ENCODE measurements at places on chromosomes 7 and 10.

DNA sequence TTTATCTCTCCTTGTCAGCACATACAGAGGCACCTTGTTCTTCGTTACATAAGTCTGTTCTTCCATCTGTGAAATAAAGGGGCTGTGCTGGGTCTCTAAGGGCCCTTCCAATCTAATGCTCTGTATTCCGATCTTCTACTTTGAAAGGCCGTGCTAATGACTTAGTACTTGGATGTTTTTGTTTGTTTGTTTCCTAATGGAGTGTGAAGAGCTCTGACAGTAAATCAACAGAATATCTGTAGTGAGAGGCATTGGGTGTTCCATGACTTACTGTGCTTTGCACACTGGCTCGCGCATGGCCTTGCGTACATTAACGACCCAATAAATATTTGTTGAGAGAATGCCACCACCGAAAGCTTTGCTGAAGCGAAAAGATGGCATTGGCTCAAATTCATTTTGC lies 162.1 kb downstream of the CHN2 start:
- no peak for DNase-seq

- DNase-seq = no peak
Observed at GRCh38 chr7:30797176-30798040, 26.2 kb downstream of the MINDY4 start.

DNA sequence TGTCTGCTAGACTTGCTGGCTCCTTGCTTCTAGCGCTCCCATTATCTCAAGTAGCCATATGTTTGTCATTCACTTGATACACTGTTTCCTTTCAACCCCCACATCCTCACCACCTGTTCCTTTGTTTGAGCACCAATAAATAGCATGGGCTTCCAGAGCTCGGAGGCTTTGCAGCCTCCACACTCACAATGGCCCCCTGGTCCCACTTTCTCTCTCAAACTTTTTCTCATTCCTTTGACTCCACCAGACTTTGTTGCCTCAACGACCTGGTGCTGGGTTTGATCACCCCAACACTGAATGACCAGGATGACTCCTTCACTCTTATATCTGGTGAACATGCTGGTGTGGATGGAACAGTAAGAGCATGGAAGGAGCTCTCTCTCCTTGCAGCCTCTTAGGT lies 114.5 kb upstream of the TRIM24 start:
- no peak for DNase-seq

DNA sequence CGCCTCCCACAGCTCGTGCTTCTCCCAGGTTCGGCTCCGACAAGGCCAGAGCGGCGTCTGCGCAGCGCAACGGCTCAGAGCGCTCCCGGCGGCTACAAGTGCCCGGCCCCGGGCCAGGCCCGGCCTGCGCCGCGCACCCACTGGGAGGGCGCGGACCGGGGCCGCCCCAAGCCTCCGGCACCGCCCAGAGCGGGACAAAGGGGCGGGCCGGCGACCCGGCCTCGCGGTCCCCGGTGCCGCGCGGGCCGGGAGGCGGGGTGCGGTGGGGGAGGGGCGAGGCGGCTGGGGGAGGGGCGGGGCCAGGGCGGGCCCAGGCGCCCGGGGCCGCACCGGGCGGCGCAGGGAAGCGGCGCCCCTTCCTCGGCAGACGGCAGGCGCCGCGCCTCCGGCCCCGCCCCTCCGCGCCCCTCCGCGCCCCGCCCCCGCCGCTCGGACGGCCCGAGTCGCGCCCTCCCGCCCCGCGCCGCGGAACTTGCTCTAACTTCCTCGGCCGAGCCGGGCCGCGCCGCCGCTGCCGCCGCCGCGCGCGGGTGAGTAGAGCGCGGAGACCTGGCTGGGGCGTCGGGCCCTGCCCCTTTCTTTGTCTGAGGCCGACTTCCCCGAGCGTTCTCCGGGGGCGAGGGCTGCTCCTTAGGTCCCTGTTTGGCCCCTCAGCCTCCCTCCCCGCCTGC lies at the start of gene TSPAN14:
TSPAN14 (plus strand) TSS at position 469 of the 671 bp plus-strand sequence. CDS start 34,924 bp downstream, outside the sequence.
- DNase-seq = peak; percentile 74

GRCh38 chr7:117146511-117146910 lies 176.3 kb downstream of the WNT2 start:
- no peak for DNase-seq

DNA sequence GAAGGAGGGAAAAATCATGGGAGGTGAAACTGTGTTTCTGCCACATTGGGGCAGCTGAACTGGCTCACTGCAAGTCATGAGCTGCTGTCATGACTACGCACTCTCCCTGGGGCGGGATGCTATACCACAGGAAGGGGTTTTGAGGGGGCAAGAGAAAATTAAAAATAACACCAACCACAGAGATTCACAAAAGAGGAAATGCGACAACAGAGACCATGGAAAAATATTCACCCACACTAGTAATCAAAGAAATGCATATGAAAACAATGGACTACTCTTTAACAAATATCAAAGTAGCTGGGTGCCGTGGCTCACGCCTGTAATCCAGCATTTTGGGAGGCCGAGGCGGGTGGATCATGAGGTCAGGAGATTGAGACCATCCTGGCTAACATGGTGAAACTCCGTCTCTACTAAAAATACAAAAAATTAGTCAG lies 65.2 kb upstream of the TM9SF3 start:
- peak; percentile 10 for DNase-seq

DNA sequence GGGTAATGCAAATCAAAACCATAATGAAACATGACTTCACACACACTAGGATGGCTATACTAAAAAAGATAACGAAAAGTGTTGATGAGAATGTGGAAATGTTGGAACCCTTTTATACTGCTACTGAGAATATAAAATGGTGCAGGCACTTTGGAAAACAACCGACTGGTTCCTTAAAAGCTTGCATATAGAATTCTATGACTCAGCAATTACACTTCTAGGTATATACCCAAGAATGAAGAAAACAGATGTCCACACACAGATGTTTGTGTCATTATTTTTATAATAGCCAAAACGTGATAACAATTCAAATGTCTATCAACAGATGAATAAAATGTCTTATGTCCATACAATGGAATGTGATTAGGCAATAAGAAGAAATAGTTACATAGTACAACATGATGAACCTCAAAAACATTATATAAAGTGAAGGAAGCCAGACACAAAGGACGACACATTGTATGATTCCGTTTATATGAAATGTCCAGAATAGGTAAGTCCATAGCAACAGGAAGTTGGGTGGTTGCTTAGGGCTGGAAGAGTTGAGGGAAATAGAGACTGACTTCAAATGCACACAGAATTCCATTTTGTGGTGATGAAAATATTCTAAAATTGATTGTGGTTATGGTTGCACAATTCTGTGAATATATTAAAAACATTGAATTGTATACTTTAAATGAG lies 148.3 kb upstream of the PHYHIPL start:
- no peak for DNase-seq

- no peak for DNase-seq
Observed at GRCh38 chr10:61994405-61995219, 93.1 kb downstream of the ARID5B start.

DNA sequence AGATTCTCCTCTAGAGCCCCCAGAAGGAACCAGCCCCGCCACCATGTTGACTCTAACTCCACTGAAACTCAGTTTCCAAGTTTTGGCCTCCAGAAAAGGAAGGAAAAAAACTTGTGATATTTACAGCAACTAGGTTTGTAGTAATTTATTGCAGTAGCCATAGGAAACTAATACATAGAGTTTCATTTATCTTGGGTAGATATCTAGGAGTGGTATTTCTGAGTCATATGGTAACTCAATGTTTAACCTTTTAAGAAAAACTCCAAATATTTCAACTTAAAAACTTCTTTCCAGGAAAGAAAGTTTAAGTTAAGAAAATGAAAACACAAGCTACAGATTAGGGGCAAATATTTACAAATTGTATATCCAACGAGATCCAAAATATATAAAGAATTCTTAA lies 576.7 kb downstream of the KCNMA1 start:
- DNase-seq = no peak

DNA sequence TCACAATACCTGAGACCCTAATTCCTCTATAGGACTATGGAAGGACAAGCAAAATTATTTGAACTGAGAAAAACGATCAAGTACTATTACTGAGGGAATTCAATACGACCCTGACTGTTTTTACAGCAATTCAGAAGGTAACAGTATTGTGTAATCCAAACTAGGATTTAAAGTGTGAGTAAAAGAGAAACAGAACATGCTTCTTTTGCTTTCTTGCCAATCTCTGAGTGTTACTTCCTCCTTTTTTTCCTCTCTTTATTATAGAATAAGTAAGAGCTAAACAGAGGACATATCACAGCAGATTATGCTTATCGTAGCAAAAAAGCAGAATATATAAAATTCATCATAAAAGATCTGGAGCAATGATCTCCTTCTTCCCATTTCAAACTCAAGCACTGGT lies 292.1 kb downstream of the THSD7A start:
- DNase-seq = no peak

DNA sequence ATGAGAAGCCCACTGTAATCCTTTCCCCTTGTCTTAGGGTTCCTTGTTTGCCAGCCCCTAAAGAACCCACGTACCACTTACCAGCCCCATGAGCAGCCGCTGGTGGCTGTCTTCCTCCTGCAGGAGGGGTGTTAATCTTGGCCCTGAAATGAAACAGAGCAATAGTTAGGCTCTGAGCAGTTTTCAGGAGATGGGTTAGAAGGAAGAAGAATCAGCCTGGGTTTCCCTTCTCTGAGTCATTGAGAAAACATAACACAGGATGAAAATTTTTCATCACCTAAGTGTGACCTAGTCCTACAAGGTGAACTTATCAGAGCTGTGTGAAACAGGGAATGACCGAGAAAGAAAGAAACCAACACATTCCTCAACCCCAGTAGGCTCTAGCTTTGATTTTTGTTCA lies 90.0 kb downstream of the GSAP start:
- no peak for DNase-seq

DNA sequence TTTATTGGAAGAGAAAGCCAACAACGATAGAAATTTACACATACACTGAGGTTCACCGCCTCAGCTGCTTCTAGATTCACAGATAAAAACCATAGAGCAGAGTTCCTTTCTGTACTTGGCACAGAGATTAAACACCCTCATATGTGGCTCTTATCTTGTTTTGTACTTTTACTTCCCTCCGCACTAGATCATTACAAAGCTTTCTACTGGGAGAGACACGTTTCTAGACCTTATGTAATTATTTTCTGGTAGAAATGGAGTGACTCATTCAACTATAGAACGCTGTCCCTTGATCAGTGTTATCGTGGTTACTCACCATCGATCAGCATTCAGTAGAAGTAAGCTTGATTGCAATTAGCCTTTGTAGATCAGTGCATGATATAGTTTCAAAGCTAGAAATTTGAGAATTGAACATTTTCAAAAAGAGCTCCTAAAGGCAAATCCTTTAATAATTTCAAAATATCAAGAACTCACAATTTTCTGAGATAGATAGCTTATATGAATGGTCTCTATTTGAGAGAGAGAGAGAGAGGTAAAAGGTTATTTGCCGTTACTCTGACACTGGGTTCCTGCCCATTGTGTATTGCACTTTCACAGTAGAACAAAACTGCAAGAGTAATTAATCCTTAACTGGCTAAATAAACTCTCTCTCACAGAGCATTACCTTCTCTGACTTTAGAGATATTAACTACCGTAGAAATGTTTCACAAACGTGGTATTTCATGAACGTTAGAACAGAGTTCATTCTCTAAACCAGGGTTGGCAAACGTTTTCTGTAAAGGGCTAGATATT lies 26.1 kb upstream of the DNAJC1 start:
- no peak for DNase-seq

DNA sequence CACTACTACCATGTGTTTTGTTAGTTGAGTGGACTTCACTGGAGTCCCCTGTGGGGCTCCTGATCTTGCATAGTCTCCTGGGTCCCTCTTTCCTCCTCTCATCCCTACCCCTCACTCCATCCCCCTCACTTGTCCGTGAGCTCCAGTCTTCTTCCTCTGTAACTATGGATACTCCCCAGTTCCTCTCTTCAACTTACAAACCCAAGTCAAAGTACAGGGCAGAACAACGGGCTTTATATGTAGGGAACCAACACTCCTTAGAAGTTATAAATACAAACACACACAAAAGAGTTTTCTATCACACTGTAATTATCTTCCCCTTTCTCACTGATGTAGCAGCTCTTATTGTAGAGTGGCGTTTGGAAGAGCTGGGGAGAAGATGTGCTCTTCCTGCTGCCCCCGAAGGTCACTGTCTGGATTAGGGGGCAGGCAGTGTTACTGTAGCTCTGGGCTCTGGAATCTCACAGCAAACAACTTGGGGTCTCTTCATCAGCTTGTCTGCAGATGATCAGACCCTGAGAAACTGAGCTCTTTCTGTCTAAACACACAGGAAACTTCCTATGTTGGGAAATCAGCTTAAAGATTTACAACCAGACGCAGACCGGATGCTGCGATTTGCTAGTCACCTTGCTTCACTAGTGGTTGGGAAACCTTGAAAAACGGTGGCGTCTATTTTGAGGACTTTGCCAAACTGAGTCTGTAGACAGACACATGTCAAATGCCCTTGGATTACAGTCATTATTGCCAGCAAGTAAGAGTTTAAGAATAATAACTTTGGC lies 13.6 kb downstream of the SNX10 start:
- DNase-seq = no peak

- no peak for DNase-seq
Observed at GRCh38 chr7:109092268-109092667, 522.6 kb downstream of the DNAJB9 start.

GRCh38 chr7:22726907-22727713 lies at the start of gene IL6:
Gene IL6, plus strand, starts transcription at chr7:22727200. Its CDS starts 63 bp downstream, at chr7:22727263.
- no peak for DNase-seq

DNA sequence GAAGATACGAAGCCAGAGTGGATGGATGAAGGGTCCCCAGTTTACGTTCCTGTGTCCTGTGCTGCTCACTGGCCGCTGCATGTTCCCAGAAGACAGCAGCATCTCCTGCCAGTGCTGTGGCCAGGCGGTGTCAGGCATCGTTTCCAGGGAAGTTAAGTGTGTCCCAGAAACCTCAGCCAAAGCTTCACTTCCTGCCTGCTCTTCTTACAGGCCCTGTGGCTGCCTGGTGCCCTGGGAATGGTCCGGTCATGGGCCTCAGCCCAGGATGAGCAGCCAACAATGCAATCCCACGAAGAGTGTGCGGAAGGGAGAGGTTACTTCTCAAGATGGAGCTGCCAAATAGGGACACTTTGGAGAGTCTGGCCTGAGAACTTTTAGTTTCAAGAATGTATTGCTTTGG lies 99.7 kb upstream of the TARP start:
- DNase-seq = no peak

Measured in activated naive CD4-positive, alpha-beta T cell treated with Interleukin-2 at 50 U/mL for 16 hours (primary cell).